ENCODE measurements at places on chromosomes 6 and 20.
A peak's percentile ranks its signal among the peaks of the same experiment; 100 is the strongest.

DNA sequence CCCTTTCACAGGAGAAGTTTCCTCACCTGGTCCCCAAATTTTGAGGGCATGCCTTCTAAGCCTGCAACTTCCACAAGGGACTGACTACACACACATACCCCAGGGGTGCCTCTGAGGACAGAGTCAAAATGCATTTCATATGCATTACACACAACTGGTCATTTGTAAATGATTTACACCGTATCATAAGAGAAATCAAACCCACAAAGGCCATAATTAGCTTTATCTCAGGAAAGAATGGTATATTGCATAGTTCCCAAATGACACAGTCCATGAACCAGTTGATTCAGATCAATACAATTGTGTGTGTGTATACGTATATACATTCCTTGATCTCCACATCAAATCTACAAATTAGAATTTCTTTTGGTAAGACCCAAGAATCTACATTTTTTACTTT, 203.3 kb upstream of the PRDM1 start:
- DNase-seq = no peak

DNA sequence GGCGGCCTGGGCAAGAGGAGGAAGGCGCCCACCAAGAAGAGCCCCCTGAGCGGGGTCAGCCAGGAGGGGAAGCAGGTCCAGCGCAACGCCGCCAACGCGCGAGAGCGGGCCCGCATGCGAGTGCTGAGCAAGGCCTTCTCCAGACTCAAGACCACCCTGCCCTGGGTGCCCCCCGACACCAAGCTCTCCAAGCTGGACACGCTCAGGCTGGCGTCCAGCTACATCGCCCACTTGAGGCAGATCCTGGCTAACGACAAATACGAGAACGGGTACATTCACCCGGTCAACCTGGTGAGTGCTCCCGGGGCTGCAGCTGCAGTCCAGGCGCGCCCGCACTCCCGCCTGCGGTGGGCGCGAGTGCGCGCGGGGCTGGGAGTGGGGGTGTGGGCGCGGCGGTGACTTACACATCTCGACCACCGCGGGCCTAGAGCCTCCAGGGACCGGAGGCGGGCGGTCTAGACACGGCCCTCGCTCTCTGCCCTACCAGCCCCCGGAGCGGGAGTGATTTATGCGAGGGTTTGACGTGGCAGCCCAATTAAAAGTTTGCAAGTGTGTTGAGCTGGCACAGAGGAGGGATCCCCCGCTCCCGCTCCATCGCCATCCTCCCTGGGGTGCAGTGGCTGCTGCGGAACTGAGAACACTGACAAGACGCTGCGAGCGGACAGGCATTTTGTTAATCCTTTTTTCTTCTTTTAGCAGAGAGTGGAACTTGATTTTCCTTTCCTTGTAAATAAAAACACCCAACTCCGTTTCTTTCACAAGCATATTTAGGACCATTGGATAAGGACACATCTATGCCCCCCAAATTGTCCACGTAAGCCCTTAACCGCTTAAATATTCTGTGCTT, 867 bp downstream of the TCF21 start:
- DNase-seq = no peak

GRCh38 chr20:34074101-34074760, 37.8 kb downstream of the EIF2S2 start:
- no peak for DNase-seq

DNA sequence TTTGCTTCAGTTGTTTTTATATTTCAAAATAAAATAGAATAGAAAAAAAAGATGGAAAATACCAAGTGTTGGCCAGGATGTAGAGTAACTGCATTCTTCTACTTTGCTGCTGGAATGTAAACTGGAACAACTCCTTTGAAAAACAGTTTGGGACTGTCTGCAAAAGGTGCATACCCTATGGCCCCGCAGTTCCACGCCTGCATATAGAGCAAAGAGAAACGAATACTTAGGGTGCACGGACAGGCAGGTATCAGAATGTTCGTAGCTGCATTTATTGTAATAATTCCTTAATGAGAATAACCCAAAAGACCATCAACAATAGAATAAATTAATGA, 603 bp upstream of the RAB23 start:
- no peak for DNase-seq

DNA sequence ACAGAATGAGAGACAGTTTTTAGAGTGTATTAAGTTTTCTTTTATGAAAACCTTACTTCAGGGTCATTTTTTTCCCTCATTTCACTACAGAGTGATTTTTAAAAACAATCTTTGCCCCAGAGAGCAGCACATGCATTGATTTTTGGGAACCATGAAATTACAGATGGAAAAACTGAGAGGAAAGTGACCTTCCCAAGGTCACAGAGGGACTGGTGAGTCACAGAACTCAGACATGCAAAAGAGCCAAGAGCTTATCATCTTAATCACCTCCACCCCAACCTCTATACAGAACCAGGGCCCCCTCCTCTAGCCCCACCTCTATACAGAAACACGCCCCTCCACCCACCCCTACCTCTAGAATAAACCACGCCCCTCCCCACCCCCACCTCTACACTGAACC, 10.7 kb downstream of the PXMP4 start:
- DNase-seq = no peak

DNA sequence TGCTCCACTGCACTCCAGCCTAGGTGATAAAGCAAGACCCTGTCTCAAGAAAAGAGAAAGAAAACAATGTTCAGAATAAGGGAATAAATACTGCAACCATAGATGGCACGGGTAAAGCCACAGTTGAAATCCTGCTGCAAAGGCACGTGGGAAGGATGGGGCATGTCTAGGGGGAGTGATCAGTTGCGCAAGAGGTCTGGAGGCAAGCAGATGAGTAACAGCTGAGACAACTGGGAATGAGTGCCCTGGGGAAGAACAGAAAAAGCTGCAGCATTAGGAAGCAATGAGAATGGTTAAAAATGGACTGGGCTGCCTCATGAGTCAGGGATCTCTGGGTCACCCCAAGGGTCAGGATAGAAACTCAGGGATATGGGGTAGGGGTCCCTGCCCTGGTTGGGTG, 96.3 kb downstream of the GMPR start:
- DNase-seq = peak; percentile 53

DNA sequence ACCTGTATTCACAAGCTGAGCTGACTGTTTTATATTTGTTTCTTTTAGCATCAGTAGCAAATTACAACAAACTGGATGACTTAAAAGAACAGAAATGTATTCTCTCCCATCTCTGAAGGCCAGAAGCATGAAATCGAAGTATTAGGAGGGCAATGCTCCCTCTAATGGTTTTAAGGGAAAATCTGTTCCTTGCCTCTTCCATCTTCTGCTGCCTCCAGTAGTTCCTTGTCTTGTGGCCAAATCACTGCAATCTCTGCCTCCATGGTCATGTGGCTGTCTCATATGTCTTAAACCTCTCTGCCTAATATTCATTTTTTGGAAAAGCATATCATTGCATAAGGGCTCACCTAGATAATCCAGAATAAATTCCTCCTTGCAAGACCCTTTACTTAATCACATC, 25.2 kb upstream of the ASCC3 start:
- no peak for DNase-seq

DNA sequence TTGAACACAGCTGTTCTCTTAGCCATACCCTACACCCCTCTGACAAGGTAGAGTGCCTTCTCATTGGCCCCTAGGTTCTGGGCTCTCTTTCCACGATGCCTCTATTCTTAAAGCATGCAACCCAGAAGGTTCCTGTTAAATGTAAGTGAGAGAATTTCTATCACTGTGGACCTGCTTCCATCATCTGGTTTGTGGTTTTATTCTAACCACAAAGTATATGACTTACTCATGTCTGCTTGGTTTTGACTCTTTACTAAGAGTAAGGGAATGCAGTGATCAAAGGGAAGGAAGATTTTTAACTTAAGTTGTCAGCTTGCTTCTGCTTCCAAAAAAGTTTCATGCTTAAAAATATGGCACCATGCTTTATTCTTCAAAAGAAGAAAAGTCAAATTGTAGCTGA, 80.2 kb downstream of the ANKEF1 start:
- peak; percentile 60 for DNase-seq

- no peak for DNase-seq
These were observed 121.1 kb downstream of the TRIM27 start for GRCh38 chr6:28802417-28803336.

- no peak for DNase-seq
These were observed 54.9 kb downstream of the CSE1L start for GRCh38 chr20:49100972-49101371.

GRCh38 chr6:134295953-134296553, 21.9 kb downstream of the SGK1 start:
- DNase-seq = peak; percentile 84
